Non-pigmented ciliary epithelial cell (primary cell): ENCODE measurements at places on chromosomes 3 and 15.

- no peak for DNase-seq
Observed at GRCh38 chr3:2096216-2096615, 2.5 kb upstream of the CNTN4 start.

- DNase-seq: no peak
Observed at GRCh38 chr15:75200765-75201615, 692 bp upstream of the C15orf39 start.

GRCh38 chr3:42229942-42230688 is 35.9 kb downstream of the CCK start:
- no peak for DNase-seq

DNA sequence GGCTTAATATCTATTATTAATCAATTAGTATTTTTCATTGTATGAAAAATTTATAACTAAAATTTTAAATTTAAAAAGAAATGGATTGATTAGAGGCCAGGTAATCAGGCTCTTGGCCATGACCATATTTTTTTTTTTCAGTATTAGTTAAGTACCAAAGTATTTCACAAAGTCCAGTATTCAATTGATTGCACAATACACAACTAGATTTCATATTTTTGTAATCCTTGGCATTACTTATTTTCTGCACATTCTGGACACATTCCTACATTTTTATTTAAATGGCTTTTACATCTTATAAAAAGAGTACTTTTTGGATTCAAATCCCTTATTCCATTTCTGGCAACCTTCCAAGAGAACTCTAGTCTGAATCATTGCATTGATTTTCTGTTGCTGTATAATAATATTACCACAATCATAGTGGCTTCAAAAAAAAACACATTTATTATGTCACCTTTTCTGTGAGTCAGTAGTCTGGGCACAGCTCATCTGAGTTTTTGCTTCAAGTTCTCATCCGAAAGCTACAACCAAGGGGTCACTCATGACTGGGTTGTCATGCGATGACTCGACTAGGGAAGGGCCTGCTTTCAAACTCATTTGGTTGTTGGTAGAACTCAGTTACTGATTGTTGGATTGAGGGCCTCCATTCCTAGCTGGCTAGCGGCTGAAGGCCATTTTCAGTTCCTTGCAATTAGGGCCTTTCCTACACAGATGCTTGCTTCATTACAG is 90.7 kb downstream of the CNTN6 start:
- peak; percentile 60 for DNase-seq

DNA sequence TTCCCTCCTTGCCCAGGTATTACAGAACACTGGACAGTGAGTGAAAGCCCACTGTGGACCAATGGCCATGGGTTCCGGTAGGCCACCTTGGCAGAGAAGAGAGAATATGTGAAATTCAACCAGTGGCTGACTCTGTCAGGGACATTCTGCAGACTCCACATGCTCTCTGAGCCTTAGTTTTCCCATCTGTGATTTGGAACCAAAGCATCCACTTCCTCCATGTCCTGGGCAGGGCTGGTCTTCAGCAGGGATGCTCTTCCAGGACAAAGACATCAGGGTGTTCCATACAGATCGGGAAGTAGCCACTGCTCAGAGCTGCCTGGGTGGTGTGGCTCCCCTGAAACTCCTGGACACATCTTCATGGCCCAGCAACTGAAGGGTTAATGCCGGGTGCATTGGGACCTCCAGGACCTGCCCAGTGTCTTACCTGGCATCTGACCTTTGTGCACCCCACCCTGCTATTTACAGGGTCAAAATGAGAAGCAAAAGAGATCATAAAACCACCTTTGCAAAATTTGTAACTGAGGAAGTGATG is 28.3 kb upstream of the TRPM1 start:
- no peak for DNase-seq

DNA sequence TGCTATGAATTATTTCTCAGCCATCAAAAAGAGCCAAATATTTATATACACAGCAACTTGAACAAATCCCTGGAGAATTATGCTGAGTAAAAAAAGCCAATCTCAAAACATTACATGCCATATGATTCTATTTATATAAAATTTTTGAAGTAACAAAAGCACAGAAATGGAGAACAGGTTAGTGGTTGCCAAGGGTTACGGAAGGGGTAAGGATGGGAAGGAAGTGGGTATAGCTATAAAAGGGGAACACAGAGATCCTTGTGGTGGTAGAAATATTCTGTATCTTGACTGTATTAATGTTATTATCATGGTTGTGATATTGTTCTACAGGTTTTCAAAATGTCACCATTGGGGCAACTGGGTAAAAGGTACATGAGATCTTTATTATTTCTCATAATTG is 62.3 kb upstream of the ASB14 start:
- DNase-seq: no peak

- DNase-seq: no peak
Observed at GRCh38 chr3:72171946-72172345, 387.0 kb upstream of the PROK2 start.

GRCh38 chr3:46864061-46864881 is 1.0 kb upstream of the MYL3 start:
- DNase-seq: no peak

- DNase-seq: no peak
Observed at GRCh38 chr3:73609655-73610054, 15.1 kb downstream of the PDZRN3 start.

- no peak for DNase-seq
Observed at GRCh38 chr15:48031466-48031865, 89.3 kb upstream of the SLC24A5 start.

DNA sequence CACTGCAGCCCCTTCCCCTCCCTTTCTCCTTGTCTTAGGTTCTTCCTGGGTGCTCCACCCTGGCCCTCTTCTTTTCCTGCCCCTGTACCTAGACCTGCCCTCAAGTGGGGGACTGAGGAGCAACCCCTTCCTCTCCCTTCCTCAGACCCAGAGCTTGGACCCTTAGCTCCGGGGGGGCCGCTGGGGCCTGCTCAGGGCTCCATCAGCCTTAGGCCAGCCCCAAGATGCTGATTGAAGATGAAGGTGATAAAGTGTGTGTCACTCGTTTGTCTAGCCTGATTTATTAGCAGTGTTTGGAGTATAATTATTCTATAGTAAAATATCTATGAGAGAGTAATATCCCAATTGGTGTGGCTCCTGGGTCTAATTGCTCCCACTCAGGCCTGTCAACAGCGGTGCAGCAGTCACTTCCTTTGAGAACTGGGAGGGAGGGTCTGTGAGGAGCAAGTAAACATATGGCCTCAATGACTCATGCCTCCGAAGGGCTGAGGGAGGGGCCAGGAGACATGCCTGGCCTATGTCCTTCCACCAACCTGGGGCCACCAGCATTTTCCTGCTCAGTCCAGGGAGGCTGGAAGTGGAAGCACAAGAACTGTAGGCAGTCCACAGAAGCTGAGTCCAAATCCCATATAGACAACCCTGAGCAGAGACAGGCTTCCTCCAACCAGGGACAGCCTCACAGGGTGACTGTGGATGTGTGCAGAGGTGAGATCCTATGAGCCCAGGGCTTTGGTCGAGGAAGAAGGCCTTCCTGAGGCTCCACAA is 123.2 kb downstream of the DNAJB8 start:
- DNase-seq: no peak

- DNase-seq: no peak
Observed at GRCh38 chr3:181912384-181912783, 200.7 kb downstream of the SOX2 start.

GRCh38 chr3:10957976-10958749 is 34.4 kb upstream of the SLC6A1 start:
- DNase-seq: no peak

DNA sequence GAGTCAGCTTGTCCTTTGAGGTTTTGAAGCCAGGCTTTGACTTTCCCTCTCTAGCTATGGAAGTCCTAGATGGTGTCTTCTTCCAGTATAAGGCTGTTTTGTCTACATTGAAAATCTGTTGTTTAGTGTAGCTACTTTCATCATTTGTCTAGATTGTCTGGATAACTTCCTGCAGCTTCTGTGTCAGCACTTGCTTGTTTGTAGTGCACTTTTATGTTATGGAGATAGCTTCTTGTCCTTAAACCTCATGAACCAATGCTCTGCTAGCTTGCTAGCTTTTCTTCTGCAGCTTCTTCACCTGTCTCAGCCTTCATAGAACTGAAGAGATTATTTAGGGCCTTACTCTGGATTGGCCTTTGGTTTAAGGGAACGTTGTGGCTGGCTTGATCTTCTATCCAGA is 43.8 kb downstream of the AKAP13 start:
- no peak for DNase-seq

- DNase-seq: peak; percentile 37
Observed at GRCh38 chr3:14410503-14411165, 8.2 kb downstream of the SLC6A6 start.

DNA sequence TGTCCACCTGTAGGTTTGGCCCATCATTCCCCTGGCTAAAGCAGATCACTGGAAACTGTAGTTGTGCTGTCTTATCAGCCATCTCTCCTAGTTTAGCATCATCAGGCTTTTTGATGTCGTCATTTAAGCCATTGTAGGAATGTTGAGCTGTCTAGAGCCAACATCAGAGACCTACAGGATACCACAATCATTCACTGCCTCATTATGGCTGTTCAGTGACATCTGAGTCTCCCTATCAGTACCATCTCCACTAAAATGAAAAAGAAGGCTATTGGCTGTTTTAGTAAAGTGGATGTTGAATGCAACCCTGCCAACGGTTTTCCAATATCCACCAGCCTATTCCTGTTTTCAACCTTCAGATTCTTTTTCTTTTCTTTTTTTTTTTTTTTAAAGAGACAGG is 29.2 kb downstream of the RLBP1 start:
- DNase-seq: no peak

- DNase-seq: no peak
Observed at GRCh38 chr3:135149707-135150681, 354.9 kb downstream of the EPHB1 start.

GRCh38 chr15:74646480-74646879 is 30.8 kb downstream of the CLK3 start:
- no peak for DNase-seq

GRCh38 chr3:58868097-58868779 is 181.6 kb downstream of the CFAP20DC start:
- DNase-seq: no peak

GRCh38 chr15:76286271-76286879 is 24.9 kb downstream of the ETFA start:
- DNase-seq: no peak

- DNase-seq: peak; percentile 79
Observed at GRCh38 chr3:48595526-48596121, 495 bp upstream of the COL7A1 start.

- no peak for DNase-seq
Observed at GRCh38 chr3:114974387-114974786, 172.7 kb downstream of the ZBTB20 start.

GRCh38 chr3:78985981-78986380 is 781.8 kb downstream of the ROBO1 start:
- no peak for DNase-seq

DNA sequence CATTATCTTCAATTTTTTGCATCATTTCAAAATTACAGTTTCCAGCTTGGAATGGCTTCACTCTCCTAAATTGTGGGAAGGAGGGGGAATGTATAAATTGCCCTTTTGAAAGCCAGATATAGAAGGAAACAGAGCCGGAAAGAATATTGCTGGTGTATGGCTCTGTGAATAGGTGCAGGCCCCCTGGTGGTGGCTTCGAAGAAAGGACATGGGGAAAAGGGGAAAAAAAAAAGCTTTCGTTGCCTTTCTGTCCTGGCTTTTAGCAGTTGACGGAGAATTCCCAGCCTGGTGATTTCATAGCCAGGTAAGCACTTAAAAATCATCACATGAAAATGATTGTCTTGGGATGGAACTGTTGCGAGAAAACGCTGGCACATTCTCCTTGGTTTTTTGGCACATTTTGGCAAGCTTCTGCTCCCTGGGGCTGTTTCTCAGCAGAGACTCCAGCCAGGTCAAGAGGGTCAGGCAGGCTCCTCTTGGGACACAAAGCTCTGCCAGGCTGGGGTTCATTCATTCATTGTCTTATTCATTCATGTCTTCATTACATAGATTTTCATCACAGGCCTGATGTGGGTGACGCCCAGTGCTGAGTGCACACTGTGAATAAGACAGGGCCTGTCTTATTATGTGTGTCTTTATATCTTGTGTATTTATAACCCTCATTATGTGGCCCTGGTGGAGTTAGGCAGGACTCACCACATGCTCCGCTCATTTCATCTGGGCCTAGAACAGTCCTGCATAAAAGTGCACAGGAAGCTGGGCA is 300.0 kb upstream of the TPM1 start:
- peak; percentile 54 for DNase-seq

- no peak for DNase-seq
Observed at GRCh38 chr3:155516439-155516838, 223.0 kb upstream of the STRIT1 start.

- no peak for DNase-seq
Observed at GRCh38 chr3:150081084-150081483, 110.4 kb upstream of the PFN2 start.

DNA sequence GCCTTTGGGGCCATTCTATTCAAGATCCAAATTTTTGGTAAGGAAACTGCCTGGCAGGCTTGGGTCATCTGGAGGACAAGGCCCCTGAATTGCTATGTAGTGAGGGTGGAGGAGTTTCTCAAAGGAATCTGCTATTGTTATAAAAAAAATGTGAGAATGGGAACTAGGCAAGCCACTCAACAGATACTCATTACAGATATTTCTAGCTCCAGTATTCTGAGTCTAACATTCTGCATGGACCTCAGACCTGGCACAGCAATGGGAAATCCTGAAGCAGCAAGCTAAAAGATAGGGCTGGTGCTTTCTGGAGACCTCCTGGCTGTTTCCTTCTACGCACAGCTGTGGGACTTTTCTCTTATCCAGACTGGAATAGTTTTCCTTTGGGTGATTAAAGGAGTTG is 430.7 kb upstream of the RBMS3 start:
- DNase-seq: no peak

DNA sequence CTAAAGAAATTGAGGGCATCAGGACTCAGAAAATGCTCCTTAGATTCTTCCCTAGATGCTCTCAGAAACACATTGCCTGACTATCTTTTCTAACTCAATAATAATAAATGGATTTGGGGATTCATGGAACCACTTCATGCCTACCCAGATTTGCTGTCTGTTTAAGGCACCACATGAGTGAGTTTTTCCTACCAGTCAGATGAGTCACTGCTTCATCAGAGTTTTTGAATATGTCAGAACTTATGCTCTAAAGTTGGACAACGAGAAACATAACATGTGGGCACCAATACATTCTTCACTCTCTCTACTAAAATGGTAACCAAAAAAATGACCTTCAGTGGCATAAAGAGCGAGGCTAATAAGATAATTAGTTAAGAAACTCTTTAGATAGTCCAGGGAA is 1135.1 kb downstream of the TUSC7 start:
- DNase-seq: no peak

- DNase-seq: peak; percentile 62
Observed at GRCh38 chr3:124700880-124701684, 29.2 kb upstream of the UMPS start.
